ENCODE measurements at places on chromosomes 1 and 21. TPM values are rescaled to one million over a fixed set of nuclear protein-coding genes. Genes with fewer than 3 reads are reported as not detected.

- no peak for DNase-seq
Observed at GRCh38 chr1:53614231-53615021, 124.5 kb downstream of the GLIS1 start.

Gene KCNE2
- total RNA-seq: 0.37 TPM

DNA sequence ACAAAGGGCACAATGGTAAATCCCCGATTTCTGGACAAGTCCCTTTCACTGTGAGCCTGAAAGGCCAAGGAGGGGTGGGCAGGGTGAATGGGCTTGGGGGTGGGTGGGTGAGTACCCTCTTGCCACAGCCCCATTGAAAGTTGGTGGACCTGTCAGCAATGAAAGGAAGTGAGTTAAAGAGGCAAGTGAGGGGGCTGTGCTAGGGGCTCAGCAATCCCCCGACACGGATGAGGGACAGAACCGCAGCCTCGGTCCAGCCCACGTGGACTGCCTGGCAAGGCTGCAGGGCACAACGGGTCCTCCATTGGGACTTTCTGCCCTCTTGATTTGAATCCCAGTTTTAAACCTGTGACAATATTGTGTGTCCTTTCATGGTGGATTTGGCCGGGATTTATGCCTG, 255.3 kb downstream of the FOXD2 start:
- no peak for DNase-seq

DNA sequence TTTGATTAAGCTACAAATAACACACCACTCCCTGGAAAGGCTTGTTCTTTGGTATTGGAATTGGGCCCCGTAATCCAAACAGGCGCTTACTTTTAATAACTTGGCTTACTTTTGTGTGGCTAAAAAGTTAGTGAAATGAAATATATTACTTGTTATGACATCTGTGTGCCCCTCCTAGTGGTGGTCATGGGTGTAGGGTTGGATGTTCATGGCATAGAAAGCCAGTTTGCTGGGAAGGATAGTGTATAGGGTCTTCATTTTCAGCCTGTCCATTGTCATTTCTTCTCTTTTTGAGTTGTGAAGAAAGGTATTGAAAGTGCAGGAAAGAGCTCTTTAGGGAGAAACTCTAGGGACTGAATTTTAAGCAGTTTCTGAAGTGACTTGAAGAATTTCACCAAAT, 5.9 kb downstream of the CDC14A start:
- no peak for DNase-seq

DNA sequence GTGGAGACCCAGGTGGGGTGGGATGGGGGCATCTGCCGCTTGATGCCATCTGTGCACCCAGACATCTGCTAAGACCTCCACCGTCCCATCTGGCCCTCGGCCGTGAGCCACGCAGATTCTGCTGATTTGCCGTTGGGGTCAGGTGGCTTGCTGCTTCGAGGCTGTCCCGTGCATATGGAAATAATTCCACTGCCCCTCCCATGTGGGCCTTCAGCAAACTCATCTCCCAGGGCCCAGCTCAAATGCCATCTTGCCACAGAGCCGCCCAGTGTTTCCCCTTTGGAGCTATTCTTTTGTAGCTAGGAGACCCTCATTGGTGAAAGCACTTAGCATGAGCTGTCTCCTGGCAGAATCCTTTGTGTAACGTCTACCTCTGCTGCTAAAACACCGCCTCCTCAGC, 99.8 kb downstream of the KAZN start:
- no peak for DNase-seq

- no peak for DNase-seq
Observed at GRCh38 chr1:107623431-107623830, 341.5 kb downstream of the VAV3 start.

Gene SPATA46
- total RNA-seq: not detected

DNA sequence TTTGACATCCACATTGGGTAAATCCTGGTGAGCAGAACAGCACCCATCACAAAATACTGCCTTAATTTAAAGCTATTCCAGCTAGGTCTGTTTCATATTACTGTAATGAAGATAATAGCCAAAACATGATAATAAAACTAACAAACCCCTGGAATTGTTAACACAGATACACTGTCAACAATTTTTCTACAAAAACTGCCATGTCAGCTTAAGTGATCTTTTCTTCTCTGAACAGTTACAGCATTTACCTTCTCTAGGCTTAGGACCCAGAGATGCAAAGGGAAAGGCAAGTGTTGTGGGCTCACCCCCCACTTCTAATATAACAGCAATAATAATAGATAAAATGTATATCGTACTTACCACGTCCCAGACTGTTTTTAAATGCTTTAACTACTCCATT, 92.1 kb downstream of the SMYD3 start:
- DNase-seq: no peak
